ENCODE measurements at places on chromosomes 5 and 9.

- DNase-seq: no peak
Observed at GRCh38 chr5:30890377-30890776, 303.1 kb upstream of the CDH6 start.

DNA sequence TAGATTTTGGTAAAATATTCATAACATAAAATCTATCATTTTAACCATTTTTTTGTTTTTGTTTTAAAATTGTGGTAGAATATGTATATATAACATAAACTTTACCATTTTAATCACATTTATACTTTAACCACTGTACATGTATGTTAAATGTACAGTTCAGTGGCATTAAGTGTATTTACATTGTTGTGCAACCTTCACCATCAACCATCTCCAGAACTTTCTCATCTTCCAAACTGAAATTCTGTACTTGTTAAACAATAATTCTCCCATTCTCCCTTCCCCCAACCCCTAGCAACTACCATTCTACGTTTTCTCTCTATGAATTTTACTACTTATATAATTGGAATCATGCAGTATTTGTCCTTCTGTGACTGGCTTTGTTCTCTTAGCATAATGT is 11.6 kb downstream of the ANKHD1 start:
- no peak for DNase-seq

DNA sequence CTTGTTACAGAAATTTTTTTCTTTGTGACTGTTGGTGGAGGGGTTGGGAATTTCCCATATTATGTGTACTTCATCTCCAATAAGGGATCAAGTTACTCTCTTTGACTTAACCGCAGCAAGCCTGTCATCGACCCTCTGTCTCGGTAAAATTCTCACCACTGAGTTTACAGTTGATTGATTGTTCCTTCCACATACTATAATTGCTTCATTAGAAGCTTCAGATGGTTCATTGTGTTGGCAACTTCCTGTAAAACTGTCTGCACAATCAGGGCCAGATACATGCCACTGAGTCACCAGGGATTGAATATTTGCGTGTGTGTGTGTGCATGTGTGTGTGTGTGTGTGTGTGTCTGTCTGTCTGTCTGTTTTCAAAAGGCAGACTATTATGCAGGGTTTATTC is 176.6 kb downstream of the ZNF462 start:
- DNase-seq: no peak

GRCh38 chr9:101225271-101225670 is 159.5 kb downstream of the BAAT start:
- no peak for DNase-seq

DNA sequence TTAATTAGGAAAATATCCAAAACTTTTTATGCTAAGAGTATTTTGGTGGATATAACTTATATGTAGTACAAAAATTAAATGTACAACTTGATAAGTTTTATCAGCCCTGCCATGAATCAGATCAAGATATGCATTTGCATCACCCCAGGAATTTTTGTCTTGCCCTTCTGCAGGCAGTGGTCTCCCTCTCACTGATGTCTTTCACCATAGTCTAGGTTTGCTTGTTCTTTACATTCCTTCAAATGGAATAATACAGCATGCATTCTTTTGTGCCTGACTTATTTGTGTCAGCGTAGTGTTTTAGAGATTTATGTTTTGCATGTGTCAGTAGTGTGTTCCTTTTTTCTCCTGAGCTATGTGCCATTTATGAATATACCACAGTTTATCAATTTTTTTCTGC is 36.4 kb downstream of the RNF180 start:
- no peak for DNase-seq

DNA sequence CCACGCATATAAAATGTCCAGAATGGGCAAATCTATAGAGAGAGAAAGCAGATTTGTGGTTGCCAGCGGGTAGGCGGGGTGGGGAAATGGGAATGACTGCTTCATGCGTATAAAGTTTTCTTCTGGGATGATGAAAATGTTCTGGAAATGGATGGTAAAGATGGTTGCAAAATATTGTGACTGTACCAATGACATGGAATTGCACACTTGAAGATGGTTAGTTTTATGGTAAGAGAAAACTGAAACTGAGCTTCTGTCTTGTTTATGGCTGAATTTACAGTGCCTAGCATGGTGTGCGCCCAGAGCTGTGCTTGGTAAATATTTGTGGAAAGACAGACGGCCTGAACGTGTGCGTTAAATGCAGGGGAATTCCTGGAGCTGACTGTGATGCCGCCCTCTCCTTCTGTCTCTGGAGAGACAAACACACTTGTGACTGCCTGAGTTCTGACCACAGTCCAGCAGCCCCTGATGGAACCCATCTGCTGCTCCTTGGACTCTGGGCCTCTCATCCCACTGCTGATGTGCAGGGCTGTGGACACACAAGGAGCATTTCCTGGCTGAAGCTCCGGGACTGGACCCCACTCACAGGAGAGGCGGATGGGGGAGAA is 8.6 kb upstream of the PTGES start:
- no peak for DNase-seq

GRCh38 chr9:88342246-88342645 is 46.0 kb upstream of the SPIN1 start:
- no peak for DNase-seq

GRCh38 chr5:135238622-135239452 is 160.2 kb downstream of the MACROH2A1 start:
- no peak for DNase-seq

DNA sequence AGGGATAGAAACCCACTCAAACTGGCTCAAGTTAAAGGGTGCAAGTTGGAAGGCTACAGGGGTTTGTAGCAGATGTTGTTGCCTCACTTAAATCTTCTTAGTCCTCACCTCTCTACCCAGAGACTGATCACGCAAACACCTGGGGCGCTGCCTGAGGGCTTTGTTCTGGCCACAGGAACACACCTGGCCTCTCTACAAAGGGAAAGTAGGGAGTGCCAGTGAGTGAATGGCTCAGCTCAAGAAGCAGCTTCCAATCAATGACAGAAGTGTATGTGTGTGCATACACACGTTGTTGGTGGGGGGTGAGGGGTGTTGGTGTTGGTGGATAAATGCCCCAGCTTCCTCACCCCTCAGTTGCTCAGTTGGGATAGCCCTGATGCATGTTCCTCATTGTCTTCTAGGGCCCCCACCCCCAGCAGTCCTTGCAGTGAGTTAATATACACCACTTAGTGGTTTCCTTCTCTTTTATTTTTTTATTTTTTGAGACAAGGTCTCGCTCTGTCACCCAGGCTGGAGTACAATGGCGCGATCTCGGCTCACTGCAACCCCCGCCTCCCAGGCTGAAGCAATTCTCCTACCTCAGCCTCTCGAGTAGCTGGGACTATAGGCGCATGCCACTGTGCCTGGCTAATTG is 30.6 kb upstream of the CTNNA1 start:
- DNase-seq: no peak

DNA sequence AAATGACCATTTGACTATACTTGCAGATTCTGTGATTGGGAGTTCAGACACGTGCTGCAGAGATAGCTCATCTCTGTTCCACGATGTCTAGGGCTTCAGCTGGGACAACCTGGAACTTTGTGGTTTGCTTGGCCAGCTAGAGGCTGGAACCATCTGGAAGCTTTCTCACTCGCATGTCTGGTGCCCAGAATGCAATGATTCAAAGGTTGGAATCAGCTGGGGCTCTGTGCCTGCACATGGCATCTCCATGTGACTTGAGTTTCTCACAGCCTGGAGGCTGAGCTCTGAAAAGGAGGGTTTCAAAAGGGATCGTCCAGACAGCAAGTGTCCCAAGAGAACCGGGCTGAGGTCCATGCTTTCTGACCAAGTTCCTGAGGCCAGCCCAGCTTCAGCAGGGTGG is 465.2 kb downstream of the GADD45G start:
- no peak for DNase-seq

GRCh38 chr5:72107901-72108201 is 576 bp downstream of the MAP1B start:
- DNase-seq: no peak

- no peak for DNase-seq
Observed at GRCh38 chr9:121301881-121302286, 33.9 kb downstream of the GSN start.

DNA sequence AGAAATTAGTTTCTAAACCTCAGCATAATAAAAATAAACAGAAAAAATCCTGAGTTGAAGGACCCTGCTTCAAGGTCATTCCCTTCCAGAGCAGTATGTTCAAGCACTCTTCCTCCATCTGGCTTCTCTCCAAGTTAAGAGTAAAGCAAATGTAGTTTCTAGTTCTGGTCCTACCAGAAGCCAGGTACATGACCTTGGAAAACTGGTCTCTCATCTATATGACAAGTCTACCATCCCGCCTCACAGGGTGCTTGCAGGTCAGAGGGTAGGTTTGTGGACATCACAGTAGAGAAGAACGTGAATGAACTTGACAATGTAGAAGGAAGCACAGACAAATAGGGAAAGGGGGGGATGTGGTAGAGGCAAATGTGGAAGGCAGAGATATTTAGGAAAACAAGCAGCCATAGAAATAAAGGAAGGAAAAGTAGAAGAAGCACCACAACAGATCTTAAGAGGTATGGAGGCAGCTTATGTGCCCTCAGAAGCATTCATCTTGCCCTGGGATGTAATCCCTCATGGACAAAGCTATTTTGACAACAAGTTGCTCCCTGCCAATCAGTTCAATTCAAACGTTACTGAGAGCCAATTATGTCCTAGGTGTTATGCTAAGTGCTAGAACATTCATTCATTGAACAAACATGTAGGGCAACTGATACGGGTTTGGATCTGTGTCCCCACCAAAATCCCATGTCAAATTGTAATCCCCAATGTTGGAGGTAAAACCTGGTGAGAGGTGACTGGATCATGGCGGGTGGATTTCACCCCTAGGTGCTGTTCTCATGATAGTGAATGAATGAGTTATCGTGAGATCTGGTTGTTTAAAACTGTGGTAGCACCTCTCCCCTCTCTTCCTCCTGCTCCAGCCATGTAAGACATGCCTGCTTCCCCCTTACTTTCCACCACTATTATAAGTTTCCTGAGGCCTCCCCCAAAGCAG is 23.7 kb upstream of the CTNNAL1 start:
- DNase-seq: no peak

- no peak for DNase-seq
Observed at GRCh38 chr5:72191404-72191803, 84.1 kb downstream of the MAP1B start.

GRCh38 chr9:86097510-86098224 is 1.7 kb downstream of the GOLM1 start:
- no peak for DNase-seq

- no peak for DNase-seq
Observed at GRCh38 chr5:146877178-146877681, 1.3 kb downstream of the PPP2R2B start.

DNA sequence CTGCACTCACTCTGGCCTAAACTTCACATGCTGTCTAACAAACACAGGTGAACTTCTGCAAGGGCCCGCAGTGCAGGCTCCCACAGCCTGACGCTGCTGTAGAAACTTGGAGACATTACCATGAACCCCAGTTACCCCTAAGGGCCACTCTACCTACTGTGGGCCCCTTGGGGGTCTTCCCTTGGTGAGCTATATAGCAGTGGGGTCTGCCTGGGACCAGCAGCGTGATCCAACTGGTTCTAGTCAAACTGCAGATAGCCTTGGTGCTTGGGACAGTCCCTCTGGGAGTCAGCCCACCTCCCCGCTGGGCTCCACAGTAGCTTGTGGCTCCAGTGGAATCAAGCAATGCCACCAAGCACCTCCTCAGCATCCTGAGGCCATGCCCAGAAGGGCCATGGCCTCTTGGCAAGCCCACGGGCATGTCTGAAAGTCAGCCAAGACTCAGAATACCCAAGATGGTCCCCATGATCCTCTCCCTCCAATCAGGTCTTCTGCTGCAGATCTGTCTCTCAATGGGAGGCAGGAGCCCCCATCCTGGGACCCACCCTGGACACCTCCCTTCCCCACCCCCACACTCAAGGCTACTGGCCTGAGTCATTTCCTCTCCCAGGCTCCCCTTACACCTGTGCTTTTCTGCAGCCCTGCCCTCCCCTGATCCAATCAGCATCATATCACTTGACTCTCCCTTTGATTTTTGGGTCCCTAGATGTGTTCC is 230.0 kb upstream of the IRX1 start:
- DNase-seq: no peak

- no peak for DNase-seq
Observed at GRCh38 chr5:32909207-32909606, 198.1 kb downstream of the NPR3 start.

DNA sequence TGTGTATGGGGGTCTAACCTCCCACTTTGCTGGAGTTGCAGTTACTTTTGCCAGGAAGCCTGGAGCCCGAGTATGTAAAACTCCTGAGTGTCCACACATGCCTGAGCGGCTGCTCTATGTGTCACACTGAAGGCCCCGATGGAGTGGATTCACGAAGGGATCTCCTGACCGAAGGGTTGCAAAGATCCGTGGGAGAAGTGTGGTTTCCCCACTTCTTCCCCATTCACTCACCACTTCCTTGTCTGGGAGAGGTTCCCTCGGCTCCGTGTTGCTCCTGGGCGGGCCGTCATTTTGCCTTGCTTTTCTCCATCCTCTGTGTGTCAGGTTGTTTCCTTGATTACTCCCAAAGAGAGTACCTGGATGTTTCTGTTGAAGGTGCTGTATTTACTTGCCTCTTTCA is 16.2 kb upstream of the IL3 start:
- DNase-seq: no peak

DNA sequence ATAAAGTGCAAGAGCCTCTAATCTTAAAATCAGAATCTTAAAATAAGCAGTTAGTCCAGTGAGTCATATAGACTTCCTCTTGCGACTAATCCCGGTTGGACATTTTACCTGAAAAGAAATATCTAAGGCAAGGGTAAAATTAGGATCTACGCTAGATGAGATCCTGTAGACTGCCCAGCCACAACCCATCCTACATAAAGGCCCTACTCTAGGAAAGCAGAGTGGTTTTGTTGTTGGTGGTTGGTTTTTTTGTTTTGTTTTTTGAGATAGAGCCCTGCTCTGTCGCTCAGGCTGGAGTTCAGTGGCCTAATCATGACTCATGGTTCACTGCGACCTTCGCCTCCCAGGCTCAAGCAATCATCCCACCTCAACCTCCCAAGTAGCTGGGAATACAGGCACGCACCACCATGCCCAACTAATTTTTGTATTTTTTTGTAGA is 6.9 kb downstream of the TSC1 start:
- DNase-seq: no peak

DNA sequence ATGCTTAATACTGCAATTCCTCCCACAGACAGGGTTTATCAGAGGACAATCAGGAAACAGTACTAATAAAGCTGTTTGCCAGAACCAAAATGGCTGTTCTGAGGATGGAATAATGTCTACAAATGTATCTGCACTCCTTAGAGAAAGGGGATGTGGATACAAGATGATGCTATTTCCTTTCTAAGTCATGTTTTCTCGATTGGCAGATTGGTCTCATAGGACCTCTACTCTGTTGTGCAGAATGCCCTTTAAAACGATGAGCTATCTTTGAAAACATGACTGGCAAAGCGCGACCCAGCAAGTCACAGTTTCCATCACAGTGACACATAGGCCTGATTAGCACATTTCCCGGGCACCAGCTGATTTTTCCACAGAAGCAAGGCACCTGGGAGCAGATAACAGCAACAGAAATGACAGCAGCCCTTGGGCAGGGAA is 54.0 kb downstream of the AOPEP start:
- DNase-seq: no peak
